ENCODE measurements at places on chromosomes 1 and 21. TPM values are rescaled to one million over a fixed set of nuclear protein-coding genes. Genes with fewer than 3 reads are reported as not detected.

GRCh38 chr1:157472959-157473358, 79.4 kb downstream of the FCRL5 start:
- no peak for DNase-seq

- no peak for DNase-seq
Measured at GRCh38 chr1:93023281-93023680, 55.8 kb upstream of the MTF2 start.

DNA sequence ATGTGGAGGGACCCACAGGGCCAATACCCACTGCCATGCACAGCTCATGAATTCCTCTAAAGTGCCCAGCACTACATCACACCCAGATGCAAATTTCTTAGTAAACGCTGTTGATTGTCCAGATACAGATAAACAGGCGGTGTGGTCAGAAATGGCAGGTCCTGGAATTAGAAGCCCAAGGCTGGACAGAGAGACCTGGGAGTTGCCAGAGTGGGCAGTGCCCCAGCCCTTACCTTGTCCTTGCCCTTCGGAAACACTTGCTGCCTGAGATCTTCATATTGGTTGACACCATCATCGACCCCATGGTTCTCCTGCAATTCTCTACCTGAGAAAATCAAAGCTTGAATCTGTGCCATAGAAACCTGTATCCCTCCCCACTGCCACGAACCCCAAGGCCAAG, 149.3 kb upstream of the ETV3 start:
- DNase-seq, result no peak

- DNase-seq, result no peak
Measured at GRCh38 chr1:28144203-28145135, 32.0 kb downstream of the PTAFR start.

GRCh38 chr1:198007687-198008607, 90.8 kb downstream of the LHX9 start:
- DNase-seq, result no peak

RRP1B gene
- 15.4 TPM for total RNA-seq

DNA sequence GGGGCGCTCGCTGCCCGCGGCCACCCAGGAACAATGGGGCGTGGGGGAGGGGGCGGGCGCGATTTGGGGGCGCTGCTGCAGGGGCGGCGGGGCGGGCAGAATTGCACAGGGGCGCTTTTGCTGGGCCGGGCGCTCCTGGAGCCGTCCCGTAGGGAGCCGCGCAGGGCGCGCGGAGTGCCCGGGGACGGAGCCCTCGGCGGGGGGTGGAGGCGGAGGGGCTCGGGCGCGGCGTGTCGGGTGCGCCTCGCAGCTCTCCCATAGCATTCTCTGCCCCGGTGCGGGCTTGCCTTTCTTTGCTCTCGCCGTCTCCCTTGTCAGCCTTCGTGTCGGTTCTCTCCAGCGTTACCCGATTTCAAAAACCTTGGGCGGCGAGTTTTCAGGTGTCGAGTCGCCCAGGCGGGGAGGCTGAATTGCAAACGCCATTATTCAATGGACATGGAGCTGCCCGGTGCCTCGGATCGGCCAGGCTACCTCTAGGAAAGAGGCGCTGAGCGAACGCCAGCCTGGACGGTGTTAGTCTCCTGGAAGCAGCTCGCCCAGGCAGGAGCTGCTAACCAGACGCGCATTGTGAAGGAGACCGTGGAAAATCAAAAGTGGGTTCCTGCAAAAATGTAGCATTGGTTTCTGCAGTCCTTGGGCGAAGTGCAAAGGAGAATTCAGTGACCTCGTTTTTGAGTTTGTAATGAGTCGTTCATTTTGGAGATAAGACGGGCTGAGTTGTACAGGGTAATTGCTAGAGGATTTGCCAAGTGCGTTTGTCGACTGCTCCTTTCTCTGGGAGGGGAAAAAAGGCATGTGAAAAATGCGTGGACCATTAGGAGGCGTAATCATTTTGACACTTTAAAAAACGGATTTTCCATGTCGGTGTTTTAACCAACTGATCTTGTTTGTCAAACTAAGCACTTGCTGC, 626 bp downstream of the CXADR start:
- no peak for DNase-seq

- no peak for DNase-seq
Measured at GRCh38 chr1:180228648-180229482, 1.2 kb upstream of the LHX4 start.

- DNase-seq, result no peak
Measured at GRCh38 chr1:11753555-11754208, 8.3 kb upstream of the C1orf167 start.

GRCh38 chr1:171744986-171745385, 3.1 kb upstream of the VAMP4 start:
- DNase-seq, result no peak

Measured in lower leg skin (tissue), 4 donors.